ENCODE measurements at places on chromosomes 3 and 15.

DNA sequence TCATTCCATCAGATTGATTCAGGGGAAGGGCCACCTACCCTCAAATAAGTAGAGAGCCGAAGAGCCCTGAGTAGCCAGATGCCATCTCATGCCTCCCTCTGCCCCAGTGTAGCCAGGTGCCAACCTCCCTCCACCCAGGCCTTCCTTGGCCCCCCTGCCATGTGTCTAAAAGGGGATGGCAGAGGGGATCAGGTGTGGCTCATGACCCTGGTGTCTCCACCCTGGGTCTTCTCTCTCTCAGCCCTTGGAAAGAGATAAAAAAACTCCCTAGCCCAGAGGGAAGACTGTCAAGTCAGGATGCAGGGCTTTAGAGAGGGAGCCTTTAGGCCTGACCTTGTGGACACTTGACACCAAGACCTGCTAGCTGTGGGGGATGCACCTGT is 5.2 kb downstream of the GRM2 start:
- DNase-seq = no peak

DNA sequence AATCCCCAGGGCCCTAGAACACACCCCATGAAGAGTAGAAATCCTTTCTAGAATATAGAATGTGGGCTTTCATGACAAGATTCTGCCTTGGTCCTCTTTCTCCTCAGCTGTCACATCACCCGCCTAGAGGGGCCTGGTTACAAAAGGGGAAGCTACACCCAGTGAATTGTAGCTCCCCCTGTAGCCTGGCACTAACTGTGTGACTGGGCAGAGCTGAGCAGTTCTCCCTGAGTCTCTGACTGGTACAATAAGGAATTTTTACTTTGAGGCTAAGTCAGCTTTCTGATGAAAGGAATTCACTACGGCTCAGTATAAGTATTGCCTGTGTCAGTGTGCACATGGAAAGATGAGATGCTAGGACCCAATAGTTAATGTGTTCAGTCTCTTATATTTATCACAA is 28.7 kb upstream of the ZNF148 start:
- DNase-seq = no peak

- no peak for DNase-seq
Observed at GRCh38 chr3:27193056-27193455, 176.1 kb downstream of the NEK10 start.

- no peak for DNase-seq
Observed at GRCh38 chr15:77634266-77634962, 1.7 kb upstream of the LINGO1 start.

GRCh38 chr3:14534516-14535191 is 5.5 kb downstream of the GRIP2 start:
- no peak for DNase-seq

- no peak for DNase-seq
Observed at GRCh38 chr15:76998663-76999285, 3.8 kb downstream of the PSTPIP1 start.

DNA sequence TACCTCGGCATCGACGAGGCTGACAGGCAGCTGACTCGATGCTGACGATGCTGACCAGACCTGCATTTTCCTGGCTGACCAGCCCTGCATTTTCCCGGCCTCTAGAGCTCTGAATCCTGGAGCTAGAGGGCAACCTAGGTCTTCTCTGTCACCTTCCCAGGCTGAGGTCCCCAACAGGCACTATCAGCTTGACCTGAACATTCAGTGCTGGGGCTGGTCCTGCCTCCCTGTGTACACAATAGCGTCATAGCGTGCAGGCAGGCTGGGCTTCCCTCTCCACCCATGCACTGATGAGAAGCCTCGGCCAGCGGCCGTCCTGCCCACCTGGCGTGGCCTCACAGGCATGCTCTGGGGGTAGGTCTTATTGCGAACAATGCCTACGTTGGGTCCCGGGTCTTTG is 62.3 kb upstream of the SNRPA1 start:
- no peak for DNase-seq

GRCh38 chr15:35562641-35563040 is 16.7 kb upstream of the DPH6 start:
- DNase-seq = no peak

DNA sequence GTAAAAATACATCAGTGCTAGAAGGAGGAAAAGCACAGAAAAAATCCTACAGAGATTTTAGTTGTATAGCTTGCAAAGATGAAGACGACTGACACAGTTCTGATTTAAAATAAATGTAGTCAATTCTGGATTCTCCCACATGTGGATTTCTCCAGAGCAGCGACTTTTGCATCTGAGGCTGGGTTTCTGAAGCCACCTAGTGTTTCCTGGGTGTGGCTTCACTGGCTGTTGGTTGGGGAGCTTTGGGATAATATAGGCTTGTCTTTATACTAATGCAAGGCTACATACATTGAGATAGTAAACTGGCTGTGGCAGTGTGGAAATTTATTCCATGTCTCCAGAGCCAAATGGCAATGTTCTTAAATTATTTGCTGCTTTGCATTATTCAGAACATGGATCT is 158.1 kb upstream of the FEZF2 start:
- no peak for DNase-seq

- peak; percentile 1 for DNase-seq
Observed at GRCh38 chr15:86231864-86232721, 152.4 kb downstream of the AGBL1 start.

DNA sequence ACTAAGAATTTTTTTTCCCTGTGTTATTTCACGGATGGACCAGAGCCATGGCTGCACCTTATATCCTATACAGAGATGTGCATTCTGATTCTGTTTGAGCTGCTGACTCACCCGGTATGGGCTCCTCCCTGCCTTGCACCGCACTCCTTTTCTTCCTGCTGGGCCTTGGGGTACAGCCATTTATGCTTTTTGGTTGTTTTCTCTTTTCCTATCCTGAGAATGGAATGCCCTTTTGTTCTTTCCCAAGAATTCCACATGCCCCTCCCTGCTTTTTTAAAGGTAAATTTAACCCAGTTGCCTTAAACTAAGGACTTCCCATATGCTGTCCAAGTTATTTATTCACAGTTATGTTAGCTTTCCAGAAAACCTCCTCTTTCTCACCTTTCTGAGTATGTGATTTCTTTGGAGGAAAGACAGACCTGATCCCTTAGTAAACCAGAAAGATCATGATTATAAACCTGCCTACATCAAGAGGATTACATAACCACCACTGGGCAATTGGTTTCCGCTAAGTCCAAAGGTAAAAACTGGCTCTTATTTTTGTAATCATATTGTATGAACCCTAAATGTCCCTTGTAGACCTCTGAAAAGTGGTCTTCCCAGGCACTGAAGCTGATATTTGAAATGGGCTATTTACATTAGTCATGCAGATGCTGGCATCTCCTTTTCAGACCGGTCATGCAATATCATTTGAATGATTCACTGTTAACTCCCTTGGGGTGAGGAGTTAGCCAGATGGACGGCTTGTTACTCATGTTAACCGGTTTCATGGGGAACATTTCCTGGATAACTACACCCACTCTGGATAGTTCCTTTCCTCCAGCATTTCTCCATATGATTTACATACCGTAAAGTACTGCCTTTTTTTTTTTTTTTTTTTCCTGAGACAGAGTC is 45.5 kb downstream of the TMOD3 start:
- DNase-seq = no peak

DNA sequence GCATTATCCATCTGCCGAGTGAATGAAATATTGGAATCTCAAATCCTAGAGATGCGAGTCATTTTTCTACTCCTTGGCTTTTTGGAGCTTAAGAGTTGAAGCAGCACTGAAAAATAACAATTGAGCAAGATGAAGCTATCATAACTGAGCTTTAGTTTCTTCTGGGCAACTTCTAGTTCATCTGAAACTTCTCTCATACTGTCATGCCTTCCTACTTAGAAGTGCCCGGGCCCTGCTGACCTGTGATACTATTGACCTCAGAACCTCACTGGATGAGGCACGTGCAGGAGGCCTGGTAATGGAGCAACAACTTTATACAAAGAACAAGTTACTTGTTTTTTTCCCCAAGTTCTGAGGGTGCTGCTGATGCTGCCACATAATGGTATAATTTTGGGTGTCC is 48.5 kb upstream of the P3H2 start:
- no peak for DNase-seq

- DNase-seq = no peak
Observed at GRCh38 chr3:62134061-62134496, 239.3 kb downstream of the FEZF2 start.

GRCh38 chr3:111928613-111929012 is 50.2 kb upstream of the ABHD10 start:
- DNase-seq = no peak

- peak; percentile 37 for DNase-seq
Observed at GRCh38 chr3:160003520-160004128, 15.0 kb downstream of the IL12A start.

DNA sequence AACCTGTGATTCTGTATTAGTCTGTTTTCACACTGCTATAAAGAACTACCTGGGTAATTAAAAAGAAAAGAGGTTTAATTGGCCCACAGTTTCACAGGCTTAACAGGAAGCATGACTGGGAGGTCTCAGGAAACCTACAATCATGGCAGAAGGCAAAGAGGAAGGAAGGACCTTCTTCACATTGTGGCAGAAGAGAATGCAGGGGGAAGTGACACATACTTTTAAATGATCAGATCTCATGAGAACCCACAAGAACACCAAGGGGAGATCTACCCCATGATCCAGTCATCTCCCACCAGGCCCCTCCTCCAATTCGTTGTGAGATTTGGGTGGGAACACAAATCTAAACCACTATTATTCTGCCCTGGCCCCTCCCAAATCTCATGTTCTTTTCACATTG is 6.1 kb downstream of the ZKSCAN7 start:
- no peak for DNase-seq

GRCh38 chr15:38600236-38600635 is 35.6 kb upstream of the RASGRP1 start:
- no peak for DNase-seq

- no peak for DNase-seq
Observed at GRCh38 chr3:1330107-1330506, 237.3 kb downstream of the CNTN6 start.

DNA sequence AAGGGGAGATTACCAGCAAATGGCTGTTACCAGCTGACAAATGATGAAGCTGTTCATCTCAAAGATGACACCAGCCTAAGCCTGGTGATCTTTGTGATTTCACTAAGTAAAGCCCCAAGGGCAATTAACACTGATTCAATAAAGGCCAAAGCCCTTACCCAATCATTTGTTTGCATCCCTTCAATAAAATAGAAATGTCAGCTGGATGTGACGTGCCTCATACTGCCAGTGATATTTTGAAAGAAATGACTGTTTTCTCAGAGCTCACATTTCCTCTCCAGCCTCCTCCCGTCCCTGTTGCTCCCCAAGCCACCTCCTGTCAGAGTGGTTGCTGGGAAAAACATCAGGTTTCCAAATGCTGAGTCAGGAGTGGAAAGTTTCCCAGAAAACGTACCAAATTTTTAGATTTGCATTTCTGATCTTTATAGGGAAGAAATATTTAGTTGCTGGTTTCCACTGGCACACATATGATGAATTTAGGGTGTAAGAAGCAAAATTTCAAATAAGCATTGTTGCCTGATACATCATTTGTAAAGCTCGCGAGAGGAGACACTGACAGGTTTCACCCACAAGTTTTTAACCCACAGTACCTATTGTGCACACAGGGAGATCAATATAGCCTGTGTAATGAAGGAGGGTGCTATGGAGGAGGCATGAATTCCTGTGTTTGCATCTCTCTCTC is 21.0 kb downstream of the C2CD4A start:
- no peak for DNase-seq

DNA sequence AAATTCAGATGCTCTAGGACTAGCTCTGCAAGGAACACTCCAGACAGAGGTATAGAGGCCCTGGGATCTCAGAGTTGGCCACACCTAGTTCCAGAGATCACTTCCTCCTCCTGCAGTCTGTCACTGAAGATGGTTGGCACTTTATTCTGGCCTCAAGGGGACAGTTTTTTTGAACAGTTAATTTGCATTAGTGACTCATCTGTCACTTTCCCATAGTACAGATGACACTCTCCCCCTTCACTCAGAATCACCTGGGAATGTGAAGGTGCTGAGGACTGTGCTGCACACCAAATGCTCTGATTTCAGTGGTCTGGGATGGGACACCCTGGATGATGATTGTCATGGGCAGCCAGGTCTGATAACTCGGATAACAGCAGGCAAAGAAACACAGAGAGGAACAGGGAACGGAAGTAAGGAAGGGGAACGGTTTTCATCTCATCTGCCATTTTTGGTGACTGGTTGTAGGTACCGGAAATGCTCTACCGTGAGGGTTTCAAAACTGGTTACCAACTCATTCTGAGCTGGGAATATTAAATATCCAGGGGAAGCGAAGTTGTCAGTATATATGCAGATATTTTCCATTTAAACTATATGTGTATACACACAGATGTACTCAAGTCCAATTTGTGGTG is 232.5 kb upstream of the ST8SIA2 start:
- no peak for DNase-seq

GRCh38 chr3:143562789-143563188 is 285.5 kb downstream of the SLC9A9 start:
- DNase-seq = no peak

- no peak for DNase-seq
Observed at GRCh38 chr15:55917881-55918296, 75.5 kb downstream of the NEDD4 start.

DNA sequence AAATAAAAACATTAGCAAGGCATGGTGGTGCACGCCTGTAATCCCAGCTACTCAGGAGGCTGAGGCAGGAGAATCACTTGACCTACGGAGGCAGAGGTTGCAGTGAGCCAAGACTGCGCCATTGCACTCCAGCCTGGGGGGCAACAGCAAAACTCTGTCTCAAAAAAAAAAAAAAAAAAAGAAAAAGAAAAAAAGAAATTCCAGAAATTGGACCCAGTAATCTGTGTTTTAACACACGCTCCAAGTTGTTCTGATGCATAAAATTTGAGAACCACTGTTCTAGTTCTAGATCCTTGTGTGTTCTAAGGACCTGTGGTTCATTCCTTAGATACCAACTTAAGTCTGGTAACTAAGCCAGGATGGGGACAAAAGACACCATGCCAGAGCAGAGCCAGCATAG is 2.6 kb downstream of the PARP6 start:
- DNase-seq = no peak

- DNase-seq = no peak
Observed at GRCh38 chr15:58734859-58735258, 14.6 kb downstream of the ADAM10 start.

- DNase-seq = no peak
Observed at GRCh38 chr15:100495861-100496260, 32.9 kb downstream of the CERS3 start.

DNA sequence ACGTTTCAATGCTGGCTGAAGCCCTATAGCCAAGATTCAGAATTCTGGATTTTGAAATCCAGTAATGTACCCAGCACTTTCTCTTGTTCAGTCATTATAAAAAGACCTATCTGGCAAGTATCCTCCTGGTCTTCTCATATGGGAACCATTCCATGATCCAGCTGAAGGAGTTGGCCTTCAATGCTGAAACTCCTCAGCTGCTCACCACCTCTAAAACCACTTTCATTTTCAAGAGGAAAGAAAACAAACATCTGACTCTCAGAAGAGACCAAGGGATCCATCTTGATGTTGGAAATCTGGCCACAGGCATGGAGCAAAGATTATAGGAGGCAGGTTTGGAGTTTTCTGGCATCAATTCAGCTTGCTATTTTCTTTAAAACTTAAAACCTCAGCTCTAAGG is 235.4 kb downstream of the FMN1 start:
- DNase-seq = no peak

- no peak for DNase-seq
Observed at GRCh38 chr3:160403796-160404470, 4.5 kb downstream of the SMC4 start.
